ENCODE measurements at places on chromosomes 12 and 14.

- DNase-seq: no peak
Measured at GRCh38 chr12:112001576-112001975, 11.4 kb downstream of the TMEM116 start.

- no peak for DNase-seq
Measured at GRCh38 chr12:92036771-92037453, 108.7 kb downstream of the BTG1 start.

DNA sequence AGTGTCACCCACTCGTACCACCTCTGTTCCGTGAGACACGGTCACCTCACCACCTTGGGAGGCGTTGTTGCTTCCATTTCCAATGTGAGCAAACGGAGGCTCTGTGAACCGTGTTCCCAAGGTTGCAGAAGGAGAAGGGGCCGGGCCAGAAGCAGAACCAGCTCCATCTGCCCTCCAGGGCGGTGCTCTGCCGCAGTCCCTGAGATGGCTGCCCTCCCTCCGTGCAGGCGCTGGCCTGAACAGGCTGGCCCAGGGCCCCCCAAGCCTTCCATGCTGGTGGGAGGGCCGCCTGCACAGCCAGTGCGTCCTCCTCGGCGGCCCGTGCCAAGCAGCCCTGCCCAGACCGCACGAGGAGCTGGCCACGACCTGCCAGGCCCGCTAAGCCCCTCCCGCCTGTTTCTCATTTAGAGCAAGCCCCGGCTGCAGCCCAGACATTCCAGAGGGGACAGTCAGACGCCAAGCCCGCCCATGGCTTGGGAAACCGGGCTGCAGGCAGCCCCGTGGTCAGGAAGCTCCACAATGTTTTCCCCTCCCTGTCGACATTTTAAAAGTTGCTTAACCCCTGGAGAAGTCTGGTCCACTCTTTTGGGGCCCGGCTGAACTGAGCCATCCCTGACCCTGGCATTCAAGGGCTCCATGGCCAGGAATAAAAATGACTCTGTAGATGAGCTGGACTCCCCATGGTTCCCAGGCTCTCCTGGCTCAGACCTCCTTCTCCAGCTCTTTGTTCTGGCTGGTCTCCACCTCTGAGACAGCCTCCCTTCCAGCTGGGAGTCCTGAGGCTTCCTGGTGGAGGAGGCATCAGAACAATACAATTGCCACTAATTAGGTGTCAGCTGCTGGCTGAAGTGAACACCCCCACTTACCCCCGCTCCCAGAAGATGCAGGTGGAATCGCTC lies 236.0 kb downstream of the BCL11B start:
- peak; percentile 87 for DNase-seq

DNA sequence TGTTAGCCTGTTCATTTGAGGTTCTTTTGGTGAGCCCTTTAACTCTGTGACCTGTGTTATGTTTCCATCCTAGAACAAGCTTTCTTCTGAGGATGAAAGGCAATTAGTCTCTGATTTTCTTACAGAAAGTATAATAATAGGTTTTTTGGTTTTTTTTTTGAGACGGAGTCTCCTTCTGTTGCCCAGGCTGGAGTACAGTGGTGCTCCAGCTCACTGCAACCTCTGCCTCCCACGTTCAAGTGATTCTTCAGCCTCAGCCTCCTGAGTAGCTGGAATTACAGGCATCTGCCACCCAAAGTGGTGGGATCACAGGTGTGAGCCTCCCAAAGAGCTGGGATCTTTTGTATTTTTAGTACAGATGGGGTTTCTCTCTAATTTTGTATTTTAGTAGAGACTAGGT lies 52.7 kb upstream of the SYNE2 start:
- DNase-seq: no peak

- no peak for DNase-seq
Measured at GRCh38 chr14:35414365-35414764, 9.8 kb upstream of the NFKBIA start.

DNA sequence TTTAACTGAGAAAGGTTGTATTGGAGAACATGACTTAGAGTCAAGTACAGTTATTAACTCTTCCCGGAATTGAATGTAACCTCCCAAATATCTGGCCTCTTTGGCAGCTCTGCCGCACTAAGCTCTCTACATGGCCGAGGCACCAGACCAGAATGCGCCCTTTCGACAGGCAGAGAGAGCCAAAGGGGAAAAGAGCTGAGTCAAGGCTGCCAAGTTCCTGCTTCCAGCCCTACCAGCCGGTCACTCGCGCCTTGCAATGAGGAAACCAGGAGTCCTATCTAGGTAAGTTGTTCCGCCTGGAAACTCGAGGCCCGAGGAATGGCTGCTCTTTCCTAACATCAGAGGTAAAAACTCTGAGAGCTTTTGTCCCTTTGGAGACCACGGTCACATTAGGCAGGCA lies 172.2 kb downstream of the BRMS1L start:
- DNase-seq: no peak

- DNase-seq: no peak
Measured at GRCh38 chr12:106113824-106114446, 24.8 kb downstream of the NUAK1 start.

DNA sequence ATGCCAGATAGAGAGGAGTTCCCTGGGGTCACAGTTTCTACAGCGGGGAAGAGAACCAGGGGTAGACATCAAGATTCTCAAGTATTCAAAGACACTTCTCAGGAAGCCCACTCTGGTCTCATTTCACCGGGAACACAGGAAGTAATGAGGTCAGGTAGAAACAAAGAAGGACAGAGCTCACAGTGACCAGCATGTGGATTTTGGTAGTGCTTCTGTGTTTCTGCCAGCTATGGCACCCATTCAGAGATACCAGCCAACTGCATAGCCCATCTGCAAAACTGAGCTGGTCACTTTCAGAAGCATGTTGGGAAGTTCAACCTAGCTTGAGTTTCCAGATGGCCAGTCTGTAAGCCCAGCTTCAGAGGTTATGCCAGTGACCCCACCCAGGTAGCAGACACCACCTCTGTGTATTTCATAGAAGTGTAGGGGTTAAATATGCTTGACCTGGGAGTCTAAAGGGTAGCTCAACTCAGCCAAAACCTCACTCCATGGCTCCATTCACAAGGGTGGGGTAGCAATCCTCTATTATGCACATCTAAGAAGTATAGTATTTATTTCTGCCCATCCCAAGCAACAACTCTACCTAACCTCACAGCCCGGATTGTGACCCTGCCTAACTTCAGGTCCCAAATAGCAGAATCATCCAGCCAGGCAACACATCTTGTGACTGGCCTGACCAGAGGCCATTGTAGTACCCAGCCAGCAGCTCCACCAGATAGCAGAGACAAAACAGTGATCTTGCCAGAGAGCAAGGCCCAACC lies 33.9 kb downstream of the A2M start:
- DNase-seq: no peak

DNA sequence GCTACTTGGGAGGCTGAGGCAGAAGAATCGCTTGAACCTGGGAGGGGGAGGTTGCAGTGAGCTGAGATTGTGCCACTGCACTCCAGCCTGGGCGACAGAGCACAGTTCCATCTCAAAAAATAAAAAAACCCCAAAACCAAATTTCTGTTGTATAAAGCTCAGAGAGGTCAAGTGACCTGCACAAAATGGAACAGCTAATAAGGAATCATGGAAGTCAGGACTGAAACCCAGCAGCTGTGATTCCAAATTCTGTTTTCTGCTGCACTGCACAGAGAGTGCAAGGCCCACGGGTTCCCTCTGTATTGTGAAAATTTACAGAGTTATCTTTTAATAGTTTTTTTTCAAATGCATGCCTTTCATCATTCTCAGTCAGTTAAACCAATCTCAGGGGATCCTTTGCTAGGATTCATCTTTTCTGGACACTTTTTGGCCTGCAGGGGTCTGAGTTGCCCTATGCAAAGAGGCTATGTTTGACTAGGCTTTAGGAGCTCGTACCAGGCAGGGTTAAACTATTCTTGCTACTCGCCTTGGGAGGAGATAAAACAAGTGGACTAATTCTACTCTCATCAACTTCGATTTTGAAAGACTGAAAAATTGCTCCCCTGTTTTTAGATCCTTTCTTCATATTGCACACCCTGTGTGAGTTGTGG lies 26.1 kb upstream of the AACS start:
- DNase-seq: no peak

GRCh38 chr14:91332171-91332985 lies 85.2 kb downstream of the CCDC88C start:
- DNase-seq: no peak

DNA sequence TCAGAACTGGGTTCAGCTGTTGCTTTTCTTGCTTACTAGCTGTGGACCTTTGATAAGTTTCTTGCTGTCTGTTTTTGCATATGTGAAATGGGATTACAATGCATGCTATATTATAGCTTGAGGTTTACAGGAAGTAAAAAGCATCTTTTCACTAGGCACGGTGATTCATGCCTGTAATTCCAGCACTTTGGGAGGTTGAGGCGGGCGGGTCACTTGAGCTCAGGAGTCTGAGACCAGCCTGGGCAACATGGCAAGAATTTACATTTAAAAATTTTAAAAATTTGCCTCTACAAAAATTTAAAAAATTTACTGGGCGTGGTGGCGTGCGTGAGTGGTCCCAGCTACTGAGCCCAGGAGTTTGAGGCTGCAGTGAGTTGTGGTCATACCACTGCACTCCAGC lies 42.0 kb downstream of the CALM1 start:
- no peak for DNase-seq

DNA sequence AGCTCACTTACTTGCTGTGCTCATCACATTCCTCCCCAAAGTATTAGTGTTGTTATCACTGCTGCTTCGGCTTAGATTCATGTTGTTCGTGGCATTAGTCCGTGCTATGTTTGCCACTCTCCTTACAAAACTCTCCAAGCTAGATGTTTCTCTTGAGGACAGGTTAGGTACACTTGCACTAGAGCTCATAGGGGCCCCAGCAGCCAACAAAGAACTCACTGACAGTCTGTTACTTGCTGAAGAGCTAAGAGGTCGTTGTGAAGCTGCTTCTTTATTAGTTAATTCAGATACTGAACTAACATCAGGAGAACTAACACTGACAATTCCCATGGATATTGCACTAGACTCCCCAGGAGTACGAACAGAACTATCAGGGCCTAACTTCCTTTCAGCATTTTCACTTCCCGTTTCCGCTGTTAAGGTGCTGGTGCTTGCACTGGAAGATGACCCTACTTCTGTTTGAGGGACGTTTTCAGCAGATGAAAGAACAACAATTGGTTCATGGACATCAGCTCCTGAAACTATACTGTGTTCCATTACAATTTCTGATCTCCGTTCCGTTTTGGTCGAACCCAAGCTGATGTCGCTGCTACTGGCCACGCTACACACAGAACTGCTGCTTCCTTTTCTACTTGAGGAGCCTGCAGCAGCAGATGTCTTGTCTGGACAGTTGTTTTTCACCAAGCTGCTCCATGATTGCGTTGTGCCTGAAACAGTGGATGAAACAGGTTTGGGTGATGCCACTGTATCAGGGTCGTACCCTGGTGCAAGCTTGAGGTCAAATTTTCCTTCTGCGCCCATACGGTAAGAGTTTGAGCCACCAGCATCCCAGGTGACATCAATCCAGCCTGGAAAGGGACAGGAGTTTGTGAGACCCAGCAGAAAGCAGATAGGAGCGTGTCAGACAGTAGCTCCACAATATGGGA lies 78.7 kb downstream of the HECTD1 start:
- no peak for DNase-seq

- DNase-seq: no peak
Measured at GRCh38 chr12:61514016-61514415, 746.2 kb upstream of the USP15 start.

GRCh38 chr12:9732921-9733461 lies at the start of gene CLECL1:
Gene CLECL1 (minus strand): TSS chr12:9733097.
- no peak for DNase-seq

GRCh38 chr12:47850153-47851084 lies 30.7 kb upstream of the HDAC7 start:
- no peak for DNase-seq

- DNase-seq: no peak
Measured at GRCh38 chr12:131195796-131196195, 242.1 kb downstream of the ADGRD1 start.

GRCh38 chr14:24677956-24678355 lies 44.0 kb upstream of the GZMB start:
- no peak for DNase-seq

Data from posterior cingulate gyrus (tissue), 11 donors.